ENCODE measurements at places on chromosomes 3 and 15. TPM values are rescaled to one million over a fixed set of nuclear protein-coding genes. Genes with fewer than 3 reads are reported as not detected.

Gene ISG20
- 0.88 TPM for polyA plus RNA-seq

- DNase-seq = no peak
Measured at GRCh38 chr3:54714035-54714434, 213.8 kb downstream of the LRTM1 start.

DNA sequence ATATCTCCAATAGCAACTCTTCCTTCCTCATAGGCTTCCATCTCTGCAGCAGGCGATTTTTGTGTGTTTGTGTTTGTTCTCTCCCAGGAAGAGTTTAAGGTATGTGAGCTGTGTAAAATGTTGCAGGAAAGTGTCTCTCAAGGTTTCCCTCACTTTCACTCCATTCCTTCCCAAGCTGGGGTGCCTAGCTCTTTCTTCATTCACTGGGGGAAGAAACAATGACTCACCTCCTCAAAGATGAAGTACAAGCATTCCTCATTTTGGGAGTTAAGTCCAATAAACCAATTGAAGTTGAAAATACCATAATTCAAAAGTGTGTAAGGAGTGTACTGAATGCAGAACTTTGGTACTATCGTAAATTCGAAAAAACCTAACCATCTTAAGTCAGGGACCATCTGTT, 422.7 kb upstream of the CFAP20DC start:
- DNase-seq = no peak

- no peak for DNase-seq
Measured at GRCh38 chr3:178507507-178508442, 28.5 kb upstream of the KCNMB2 start.

DNA sequence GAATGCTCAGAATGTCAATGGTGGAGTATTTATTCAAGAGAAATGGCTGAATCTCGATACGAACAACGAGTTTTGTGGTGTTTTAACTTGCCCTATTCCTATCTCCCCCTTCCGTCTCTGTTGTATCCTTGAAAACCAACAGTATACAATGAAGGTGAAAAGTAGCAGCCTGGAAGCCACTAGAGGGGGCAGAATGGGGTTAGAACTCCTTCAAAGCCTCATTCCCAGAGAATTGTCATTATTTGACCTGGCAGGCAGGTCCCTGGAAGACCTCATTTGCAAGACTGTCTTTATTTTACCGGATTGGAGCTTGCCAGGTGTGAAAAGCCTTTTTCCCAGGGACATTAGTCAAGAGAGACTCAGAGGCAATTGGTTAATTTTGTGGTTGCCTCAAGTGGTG, 139.4 kb downstream of the LRRC28 start:
- DNase-seq = no peak

- no peak for DNase-seq
Measured at GRCh38 chr3:139655909-139656595, 21.7 kb downstream of the NMNAT3 start.

DNA sequence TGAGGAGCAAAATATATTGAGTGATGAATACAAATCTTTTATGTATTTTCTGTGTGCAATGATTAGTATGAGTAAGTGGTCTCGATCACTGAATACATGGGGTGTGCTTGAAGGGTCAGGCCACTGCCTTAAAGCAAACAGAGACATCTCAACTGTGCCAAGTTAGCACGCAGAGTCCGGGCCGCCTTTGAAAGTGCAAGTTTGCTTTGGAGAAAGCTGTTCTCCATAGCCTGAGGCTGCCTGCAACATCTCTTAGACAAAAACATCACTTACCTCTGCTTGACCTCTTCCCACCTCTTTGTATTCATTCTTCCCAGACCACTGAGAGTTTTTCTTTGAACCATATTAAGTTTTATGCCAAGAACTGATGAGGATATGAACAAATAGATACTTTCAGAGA, 267.0 kb downstream of the ZBTB20 start:
- no peak for DNase-seq

DNA sequence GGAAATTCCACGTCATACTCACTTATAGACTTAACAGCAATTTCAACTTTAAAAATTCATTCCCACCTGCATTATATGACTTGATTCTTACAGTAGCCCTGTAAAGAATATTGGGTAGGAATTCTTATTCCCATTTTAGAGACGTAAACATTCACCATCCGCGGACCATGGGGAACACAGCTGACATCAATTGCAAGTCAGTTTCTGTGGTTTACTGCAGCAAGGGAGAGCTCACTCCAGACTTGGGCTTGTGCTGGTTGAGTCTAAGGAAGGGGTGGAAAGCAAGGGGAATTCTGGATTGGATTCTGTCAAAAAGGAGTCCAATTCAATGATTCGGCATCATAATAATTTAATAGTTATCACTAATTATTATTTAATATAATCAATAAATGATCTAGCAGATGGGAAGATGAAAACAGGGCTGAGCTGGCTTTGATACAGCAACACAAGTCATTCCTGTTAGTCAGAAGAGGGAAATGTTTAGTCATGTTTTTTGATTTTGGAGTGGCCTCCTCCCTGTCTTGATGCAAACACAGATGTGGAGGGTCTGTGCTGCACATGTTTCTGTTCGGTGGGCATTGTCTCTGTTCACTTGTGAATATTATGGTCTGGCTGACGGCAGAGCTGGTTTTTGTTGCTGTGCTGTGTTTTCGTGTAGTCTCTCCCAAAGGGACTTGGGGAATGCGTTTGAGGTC, 9.7 kb downstream of the LIPC start:
- no peak for DNase-seq

DNA sequence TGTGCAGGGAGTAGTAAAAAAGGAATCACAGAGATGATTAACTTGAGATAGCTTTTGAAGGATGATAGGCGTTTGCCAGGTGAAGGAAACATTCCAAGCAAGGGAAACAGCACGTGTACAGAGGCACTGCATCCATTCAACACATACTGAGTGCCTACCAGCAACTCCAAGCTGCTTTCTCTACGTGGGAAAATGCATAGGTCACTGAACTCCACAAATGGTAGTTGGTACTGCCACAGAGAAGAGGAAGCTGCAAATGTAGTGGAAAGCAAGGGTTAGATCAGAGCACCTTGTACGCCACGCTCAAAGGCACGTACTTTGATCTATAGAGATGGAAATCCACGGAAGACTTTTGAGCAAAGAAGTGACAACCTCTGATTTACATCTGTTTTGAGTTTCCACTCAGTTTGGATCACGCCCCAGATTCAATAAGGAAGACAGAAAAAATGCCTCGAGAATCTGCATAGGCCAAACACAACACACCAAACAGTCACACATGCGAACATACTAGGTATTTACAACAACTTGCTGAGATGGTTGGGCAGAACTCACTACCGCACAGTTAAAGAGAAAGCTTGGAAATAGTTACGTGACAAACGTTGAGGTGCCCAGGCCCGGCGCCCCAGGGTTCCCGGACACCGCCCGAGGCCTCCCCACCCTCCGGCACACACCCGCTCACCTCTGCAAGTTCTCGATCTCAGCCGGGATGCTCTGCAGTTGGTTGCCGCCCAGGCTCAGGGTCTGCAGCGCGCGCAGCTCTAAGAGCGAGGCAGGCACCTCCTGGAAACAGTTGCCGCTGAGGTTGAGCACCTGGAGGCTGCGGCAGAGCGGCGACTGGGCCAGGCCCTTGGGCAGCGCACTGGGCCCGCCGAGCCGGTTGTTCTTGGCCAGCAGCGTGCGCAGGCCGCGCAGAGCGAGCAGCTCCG, 826 bp downstream of the LRRC58 start:
- peak; percentile 12 for DNase-seq

GRCh38 chr3:56787784-56788256, 13.9 kb downstream of the ARHGEF3 start:
- no peak for DNase-seq

Gene CLRN1
- polyA plus RNA-seq = 0.19 TPM

DNA sequence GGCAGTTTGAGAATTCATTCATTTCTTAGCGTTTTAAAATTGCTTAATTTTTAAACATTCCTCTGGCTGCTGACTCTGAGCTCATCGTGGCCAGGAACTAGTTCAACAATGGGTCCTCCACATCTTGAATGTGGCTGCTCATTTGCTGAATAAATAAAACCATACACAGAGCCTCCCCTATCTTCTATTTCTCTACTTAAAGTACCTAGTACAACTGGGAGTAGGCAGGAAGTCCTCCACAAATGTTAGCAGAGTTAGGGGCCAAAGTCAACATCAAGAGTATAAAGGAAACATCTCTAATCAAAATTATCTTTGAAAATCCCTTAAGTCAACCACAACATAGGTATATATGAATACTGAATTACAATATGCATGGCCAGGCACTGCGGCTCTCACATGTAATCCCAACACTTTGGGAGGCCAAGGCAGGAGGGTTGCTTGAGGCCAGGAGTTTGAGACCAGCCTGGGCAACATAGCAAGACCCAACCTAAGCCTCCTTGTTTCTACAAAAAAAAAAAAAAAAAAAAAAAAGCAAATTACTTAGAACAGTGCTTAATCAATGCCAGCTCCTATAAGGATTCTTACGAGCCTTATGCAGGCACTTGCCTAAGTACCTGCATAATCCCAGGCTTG, 57.5 kb upstream of the LMOD3 start:
- DNase-seq = no peak

DNA sequence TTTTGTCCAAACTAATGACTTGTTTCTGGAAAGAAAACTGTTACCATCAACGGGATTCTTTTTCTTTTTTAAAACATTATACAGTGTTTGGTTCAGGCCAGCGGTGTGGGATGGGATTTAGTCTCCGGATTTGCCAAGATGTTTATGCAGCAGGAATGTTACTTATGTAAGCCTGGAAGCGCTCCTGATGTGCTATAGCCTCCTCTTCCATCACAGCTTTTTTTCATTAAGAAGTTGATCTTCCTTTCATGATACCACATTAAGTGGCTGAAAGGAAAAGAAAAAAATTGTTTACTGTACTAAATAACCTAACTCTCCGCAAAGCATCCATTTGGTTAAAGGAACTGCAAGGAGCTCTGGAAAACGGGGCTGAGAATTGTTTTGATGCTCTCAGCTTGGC, 120.5 kb upstream of the ALDH1A3 start:
- peak; percentile 87 for DNase-seq

Gene PRR20G
- not detected for polyA plus RNA-seq

DNA sequence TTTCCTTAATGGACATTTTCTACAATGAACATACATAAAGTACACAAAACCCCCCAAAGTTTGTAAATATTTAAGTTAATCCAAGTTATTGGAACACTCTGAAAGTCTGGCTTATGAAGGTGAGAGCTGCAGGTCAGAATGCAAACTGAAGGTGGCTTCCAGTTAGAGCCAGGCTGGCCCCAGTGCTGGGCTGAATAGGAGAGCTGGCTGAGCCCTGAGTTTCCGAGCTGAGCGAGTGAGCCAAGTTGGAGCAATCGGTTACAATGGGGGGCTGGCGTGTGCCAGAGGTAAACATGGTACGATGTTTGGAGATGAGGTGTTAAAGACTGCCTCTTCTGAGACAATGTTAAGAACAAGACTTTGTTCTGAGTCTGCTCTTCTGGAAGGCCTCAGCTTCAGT, 230.8 kb upstream of the MCTP2 start:
- DNase-seq = no peak

DNA sequence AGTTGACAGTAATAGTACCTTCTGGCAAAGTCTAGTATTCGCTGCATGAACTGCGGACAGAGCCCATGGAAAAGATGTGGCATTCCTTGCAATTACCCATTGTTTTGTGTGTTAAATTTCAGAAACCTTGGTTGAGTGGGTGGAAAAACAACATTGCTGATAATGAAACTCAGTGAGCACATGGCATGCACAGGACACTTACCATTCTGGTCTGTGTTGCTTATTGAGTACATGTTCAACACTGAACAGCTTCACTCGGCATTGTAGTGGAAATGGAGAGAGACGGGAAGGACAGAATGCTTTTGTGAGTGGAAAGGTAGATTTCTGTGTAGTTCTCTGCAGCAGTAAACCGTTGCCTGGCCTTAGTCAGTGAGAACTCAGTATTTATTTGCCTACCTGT, 165.3 kb downstream of the FNDC3B start:
- no peak for DNase-seq

- DNase-seq = peak; percentile 52
Measured at GRCh38 chr3:186108106-186108940, 566 bp downstream of the ETV5 start.

DNA sequence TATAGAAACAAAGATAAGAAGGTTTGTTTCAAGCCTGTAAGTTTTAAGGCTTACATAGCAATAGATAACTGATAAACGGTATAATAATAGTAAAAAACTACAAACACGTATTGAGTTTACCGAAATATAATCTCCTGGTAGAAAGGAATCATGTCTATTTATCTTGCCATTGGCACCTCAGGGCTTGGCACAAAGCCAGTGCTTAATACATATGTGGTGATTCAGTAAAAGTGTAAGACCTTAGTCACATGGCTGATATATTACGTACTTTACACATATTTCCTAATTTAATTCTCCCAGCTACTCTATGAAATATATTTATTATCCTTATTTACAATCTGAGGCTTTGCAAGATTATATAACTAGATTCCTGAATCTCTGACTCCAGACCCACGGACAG, 32.0 kb upstream of the SLCO3A1 start:
- no peak for DNase-seq

GRCh38 chr3:20904671-20905070, 718.7 kb upstream of the SGO1 start:
- DNase-seq = no peak

Gene CFAP100
- polyA plus RNA-seq = 0.58 TPM

DNA sequence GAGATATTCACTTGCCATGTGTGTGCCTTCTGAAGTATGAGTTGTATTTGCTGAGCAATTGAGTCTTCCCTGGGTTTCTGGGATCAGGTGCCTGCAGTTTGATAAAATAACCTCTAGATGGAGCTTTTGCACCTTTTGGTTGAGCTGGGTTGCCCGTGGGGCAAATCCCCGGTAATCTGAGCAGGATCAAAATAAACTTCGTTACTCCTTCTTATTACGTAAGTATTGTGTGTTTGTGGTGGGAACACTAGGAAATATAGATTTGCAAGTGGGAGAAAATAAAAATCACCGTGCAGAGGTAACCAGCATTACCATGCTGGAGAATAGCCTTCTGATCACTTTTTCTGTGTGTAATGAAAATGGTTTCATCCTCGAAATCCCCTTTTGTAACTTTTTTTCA, 277.4 kb upstream of the NR2E3 start:
- DNase-seq = no peak

DNA sequence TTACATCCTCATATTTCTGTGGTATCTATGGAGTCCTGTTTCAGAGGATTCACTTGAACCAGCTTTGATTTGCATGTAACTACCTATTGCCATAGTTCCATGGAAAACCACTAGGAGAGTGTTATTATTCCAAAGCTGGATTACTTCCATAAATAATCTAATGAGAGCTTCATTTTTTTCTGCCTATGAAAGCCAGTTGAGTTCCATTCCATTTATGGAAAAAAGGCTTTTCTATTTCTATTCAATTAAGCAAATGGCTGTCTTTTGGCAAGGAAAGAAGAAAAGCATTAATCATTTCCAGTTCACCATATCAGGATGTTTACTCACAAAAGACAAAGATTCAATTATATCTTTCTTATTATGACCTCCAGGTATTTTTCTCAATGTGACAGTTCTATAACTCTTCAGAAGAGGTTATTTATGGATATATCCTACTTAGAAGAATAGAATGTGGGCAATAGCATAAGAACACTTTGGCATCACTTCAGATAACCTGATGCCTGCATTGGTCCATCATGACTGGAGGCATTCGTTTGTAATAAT, 259.9 kb upstream of the ZPLD1 start:
- no peak for DNase-seq

Gene SLC41A3
- polyA plus RNA-seq = 38.9 TPM

- DNase-seq = no peak
Measured at GRCh38 chr15:25106209-25106608, 151.4 kb downstream of the SNRPN start.

GRCh38 chr3:37210230-37210629, 35.8 kb upstream of the LRRFIP2 start:
- DNase-seq = no peak

- DNase-seq = no peak
Measured at GRCh38 chr3:75781079-75781745, 4.1 kb downstream of the ZNF717 start.

Data from hindlimb muscle (tissue), 1 donor.